ENCODE measurements at places on chromosomes 2 and 18. TPM values are rescaled to one million over a fixed set of nuclear protein-coding genes. Genes with fewer than 3 reads are reported as not detected.

Gene TGFA
- total RNA-seq: 0.86 TPM

Gene VWA3B
- total RNA-seq: not detected

Gene FLACC1
- 4.9 TPM for total RNA-seq

Gene OTOF
- 58.0 TPM for total RNA-seq

Gene SGPP2
- total RNA-seq: 0.89 TPM

Gene CNNM4
- total RNA-seq: 6.9 TPM

Gene MPP4
- not detected for total RNA-seq

Gene CCDC74B
- 1.5 TPM for total RNA-seq

Gene RBM44
- 1.2 TPM for total RNA-seq

Gene RABL2A
- total RNA-seq: 27.4 TPM

Gene INHA
- total RNA-seq: not detected

GRCh38 chr2:43111788-43112554 lies 114.4 kb downstream of the ZFP36L2 start:
- no peak overlapping the region for H3K27ac ChIP-seq
- H3K4me1 ChIP-seq: peaks cover 2% of the 10 kb centered on the region
- H3K36me3 ChIP-seq: peaks cover 16% of the 10 kb centered on the region

- peaks cover 8% of the 10 kb centered on the region for H3K27me3 ChIP-seq
- no peaks in the 10 kb centered on the region for H3K4me1 ChIP-seq
- no peak overlapping the region for H3K4me3 ChIP-seq
- no peak for DNase-seq
- H3K27ac ChIP-seq: no peak overlapping the region
Observed at GRCh38 chr2:196500686-196501431, 138.7 kb upstream of the CCDC150 start.

DNA sequence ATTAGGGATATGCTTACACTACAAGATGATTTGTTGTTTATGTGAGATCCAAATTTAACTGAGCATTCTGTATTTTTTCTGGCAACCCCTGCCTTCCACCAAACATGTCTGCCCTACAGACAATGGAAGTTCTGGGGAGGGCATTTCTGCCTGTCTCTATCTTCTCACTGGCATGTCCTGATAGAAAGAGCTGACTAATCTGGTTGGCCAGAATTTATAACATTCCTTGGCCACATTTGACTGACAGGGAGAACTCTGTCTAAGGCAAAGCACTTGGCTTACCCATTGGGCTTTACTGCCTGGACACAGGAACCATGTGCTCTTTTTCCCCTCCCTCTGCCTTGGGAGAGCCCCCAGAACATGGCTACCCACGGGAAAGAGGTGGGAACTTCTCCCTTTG lies 70.6 kb upstream of the TMEM178A start:
- H3K4me3 ChIP-seq: no peak overlapping the region
- H3K36me3 ChIP-seq: no peaks in the 10 kb centered on the region

GRCh38 chr2:104599787-104600510 lies 254.0 kb upstream of the POU3F3 start:
- DNase-seq: no peak
- H3K36me3 ChIP-seq: no peaks in the 10 kb centered on the region
- H3K27ac ChIP-seq: no peak overlapping the region
- H3K4me3 ChIP-seq: no peak overlapping the region
- no peaks in the 10 kb centered on the region for H3K4me1 ChIP-seq

- H3K4me1 ChIP-seq: no peaks in the 10 kb centered on the region
- H3K27me3 ChIP-seq: peaks cover 15% of the 10 kb centered on the region
- no peaks in the 10 kb centered on the region for H3K36me3 ChIP-seq
- DNase-seq: no peak
- H3K4me3 ChIP-seq: no peak overlapping the region
Observed at GRCh38 chr2:240914645-240915525, 8.7 kb downstream of the CROCC2 start.

- H3K27ac ChIP-seq: no peak overlapping the region
- H3K36me3 ChIP-seq: peaks cover 45% of the 10 kb centered on the region
- DNase-seq: peak; percentile 29
- H3K4me3 ChIP-seq: no peak overlapping the region
- peaks cover 21% of the 10 kb centered on the region for H3K4me1 ChIP-seq
Observed at GRCh38 chr18:79917169-79917852, 34.1 kb downstream of the SLC66A2 start.

GRCh38 chr2:45899926-45900325 lies 248.5 kb downstream of the PRKCE start:
- no peak for DNase-seq
- H3K4me1 ChIP-seq: peaks cover 2% of the 10 kb centered on the region
- no peak overlapping the region for H3K27ac ChIP-seq
- no peaks in the 10 kb centered on the region for H3K36me3 ChIP-seq
- H3K4me3 ChIP-seq: no peak overlapping the region
- no peaks in the 10 kb centered on the region for H3K27me3 ChIP-seq

DNA sequence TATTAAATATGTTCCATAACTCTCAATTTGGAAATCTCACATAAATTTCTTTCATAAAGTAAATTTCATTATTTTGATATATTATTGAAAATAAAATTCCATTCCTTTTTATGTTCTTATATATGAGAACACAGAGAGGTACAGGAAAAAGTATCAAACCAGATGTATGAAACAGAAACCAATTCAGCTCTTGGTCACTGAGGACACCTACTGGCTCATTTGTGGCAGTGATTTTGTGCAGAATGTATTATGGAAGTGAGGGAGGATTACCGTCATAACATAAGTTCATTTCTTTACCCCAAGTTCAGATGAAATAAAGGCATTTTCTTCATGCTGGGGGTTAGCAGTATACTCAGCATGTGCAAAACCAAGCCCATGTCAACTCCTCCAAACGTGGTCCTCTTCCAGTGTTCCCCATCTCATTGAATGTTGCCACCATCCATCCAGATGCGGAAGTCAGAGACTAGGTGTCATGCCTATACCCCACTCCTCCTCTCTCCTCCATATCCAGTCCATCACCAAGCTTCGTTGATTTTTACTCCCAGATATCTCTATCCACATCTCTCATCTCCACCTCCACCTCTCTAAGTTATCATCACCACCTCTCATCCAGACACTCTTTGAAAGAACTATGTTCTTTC lies 41.7 kb upstream of the MALL start:
- H3K27me3 ChIP-seq: no peaks in the 10 kb centered on the region
- peaks cover 9% of the 10 kb centered on the region for H3K36me3 ChIP-seq
- H3K4me3 ChIP-seq: no peak overlapping the region

DNA sequence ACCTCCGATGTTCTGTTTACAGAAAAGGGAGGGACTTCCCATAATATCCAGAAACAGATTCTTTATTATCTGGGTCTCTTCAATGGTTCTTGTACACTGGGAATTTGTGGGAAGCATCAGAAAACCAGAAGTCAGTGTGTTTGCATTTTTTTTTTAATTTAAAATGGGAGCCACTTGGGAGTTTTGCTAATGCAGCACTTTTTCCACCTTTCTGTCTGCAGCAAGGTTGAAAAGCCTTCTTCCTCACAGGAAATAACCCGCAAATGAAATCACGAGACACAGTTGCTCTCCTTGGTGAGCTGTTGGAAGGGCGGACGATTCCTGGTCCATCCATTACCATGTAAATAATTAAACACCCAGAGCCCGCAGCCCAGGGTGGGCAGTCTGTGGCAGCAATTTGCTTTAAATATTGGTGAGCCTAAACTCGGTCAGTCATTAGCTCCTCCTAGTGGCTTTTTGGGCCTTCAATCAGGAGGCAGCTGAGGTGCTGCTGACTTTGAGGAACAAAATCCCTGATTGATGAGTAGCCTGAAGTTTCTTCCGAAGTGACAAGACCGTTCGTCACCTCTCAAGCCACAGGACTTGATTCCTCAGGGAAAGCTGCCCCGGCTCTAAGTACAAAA lies 471.5 kb downstream of the EPHA4 start:
- no peak overlapping the region for H3K27ac ChIP-seq
- no peak overlapping the region for H3K4me3 ChIP-seq
- no peaks in the 10 kb centered on the region for H3K27me3 ChIP-seq
- DNase-seq: no peak
- no peaks in the 10 kb centered on the region for H3K36me3 ChIP-seq

GRCh38 chr2:121884511-121884921 lies 129.1 kb downstream of the TSN start:
- DNase-seq: no peak
- H3K27me3 ChIP-seq: peaks cover 8% of the 10 kb centered on the region
- H3K27ac ChIP-seq: no peak overlapping the region
- no peaks in the 10 kb centered on the region for H3K36me3 ChIP-seq

- H3K27ac ChIP-seq: no peak overlapping the region
- no peaks in the 10 kb centered on the region for H3K4me1 ChIP-seq
- no peaks in the 10 kb centered on the region for H3K27me3 ChIP-seq
- no peaks in the 10 kb centered on the region for H3K36me3 ChIP-seq
- no peak for DNase-seq
- no peak overlapping the region for H3K4me3 ChIP-seq
Observed at GRCh38 chr2:17362956-17363355, 155.3 kb downstream of the RAD51AP2 start.

DNA sequence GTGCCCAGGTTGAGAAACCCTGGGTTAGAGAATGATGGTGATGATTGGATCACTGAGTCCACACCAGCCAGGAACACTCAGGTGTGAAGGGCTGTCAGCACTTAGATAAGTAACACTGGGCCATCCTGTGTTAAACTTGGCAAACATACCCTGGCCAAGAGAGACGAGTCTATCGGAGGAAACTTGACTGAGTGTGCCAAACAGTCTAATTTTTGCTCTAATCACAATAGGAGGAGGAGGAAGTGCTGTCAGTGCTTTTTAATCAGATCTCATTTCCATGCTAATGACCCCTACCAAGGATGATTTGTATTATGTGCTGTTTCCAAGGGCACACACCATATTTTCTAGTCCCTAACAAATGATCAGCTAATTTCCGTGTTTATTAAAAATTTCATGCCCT lies 63.8 kb upstream of the SEC11C start:
- H3K4me1 ChIP-seq: no peaks in the 10 kb centered on the region
- DNase-seq: no peak

GRCh38 chr18:25229081-25229480 lies 122.9 kb downstream of the ZNF521 start:
- no peak overlapping the region for H3K27ac ChIP-seq
- H3K36me3 ChIP-seq: no peaks in the 10 kb centered on the region
- H3K4me3 ChIP-seq: no peak overlapping the region
- DNase-seq: no peak

DNA sequence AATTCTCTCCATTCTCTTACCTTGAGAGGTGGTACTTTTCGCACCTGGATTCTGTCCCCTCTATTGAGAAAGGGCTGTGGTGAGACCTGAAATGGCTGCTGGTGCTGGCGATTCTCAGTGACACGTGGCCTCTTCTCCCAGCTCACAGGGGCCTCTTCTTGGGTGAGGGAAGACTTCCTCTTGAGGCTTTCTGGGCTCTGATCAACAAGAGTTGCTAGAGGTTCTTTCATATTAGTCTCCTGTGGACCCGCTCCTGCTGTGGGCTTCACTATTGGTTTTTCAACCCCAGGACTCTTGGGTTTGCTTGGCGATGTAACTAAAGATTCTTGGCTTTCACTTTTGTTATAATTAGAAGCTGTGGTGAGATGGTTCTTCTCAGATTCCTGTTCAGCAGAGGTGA lies 76.3 kb upstream of the DTNB start:
- H3K27me3 ChIP-seq: no peaks in the 10 kb centered on the region
- H3K27ac ChIP-seq: peak overlapping the region; percentile 86
- H3K4me3 ChIP-seq: peak overlapping the region; percentile 44
- peaks cover 49% of the 10 kb centered on the region for H3K36me3 ChIP-seq
- no peak for DNase-seq

GRCh38 chr18:7084080-7085065 lies 33.2 kb downstream of the LAMA1 start:
- no peak overlapping the region for H3K4me3 ChIP-seq
- no peaks in the 10 kb centered on the region for H3K4me1 ChIP-seq
- no peaks in the 10 kb centered on the region for H3K27me3 ChIP-seq
- no peak overlapping the region for H3K27ac ChIP-seq
- no peak for DNase-seq

GRCh38 chr2:30236591-30237238 lies 5.4 kb downstream of the LBH start:
- peaks cover 48% of the 10 kb centered on the region for H3K36me3 ChIP-seq
- no peaks in the 10 kb centered on the region for H3K27me3 ChIP-seq
- no peak for DNase-seq
- H3K4me3 ChIP-seq: peak overlapping the region; percentile 79
- peak overlapping the region; percentile 92 for H3K27ac ChIP-seq

DNA sequence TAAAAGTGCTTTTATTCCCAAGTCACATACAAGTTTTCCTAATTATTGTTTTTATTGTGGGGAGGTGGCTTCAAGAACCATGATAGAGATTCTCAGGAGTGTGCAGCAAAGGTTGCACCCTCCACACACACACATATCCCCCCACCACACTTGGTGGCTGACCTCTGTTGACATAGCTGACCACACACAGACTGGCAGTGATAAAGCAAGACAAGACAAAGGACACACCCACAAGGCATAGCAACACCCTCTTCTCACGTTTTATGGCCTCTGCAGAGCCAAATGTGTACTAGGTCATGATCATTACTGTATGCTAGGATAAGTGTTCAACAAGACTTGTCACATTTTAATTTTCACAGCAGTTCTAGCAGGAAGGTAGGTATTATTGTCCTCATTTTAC lies 143.0 kb upstream of the EPC2 start:
- DNase-seq: no peak
- H3K4me3 ChIP-seq: no peak overlapping the region
- peaks cover under 1% of the 10 kb centered on the region for H3K4me1 ChIP-seq
- peaks cover 2% of the 10 kb centered on the region for H3K27me3 ChIP-seq
- no peaks in the 10 kb centered on the region for H3K36me3 ChIP-seq
- H3K27ac ChIP-seq: no peak overlapping the region

- H3K36me3 ChIP-seq: no peaks in the 10 kb centered on the region
- no peak overlapping the region for H3K27ac ChIP-seq
- no peaks in the 10 kb centered on the region for H3K4me1 ChIP-seq
- peaks cover 9% of the 10 kb centered on the region for H3K27me3 ChIP-seq
Observed at GRCh38 chr2:120539937-120540718, 194.2 kb downstream of the INHBB start.

GRCh38 chr2:59018737-59019136 lies 777.6 kb upstream of the FANCL start:
- H3K27ac ChIP-seq: no peak overlapping the region
- no peak for DNase-seq
- no peaks in the 10 kb centered on the region for H3K27me3 ChIP-seq

- no peaks in the 10 kb centered on the region for H3K36me3 ChIP-seq
- no peak for DNase-seq
- peaks cover 2% of the 10 kb centered on the region for H3K4me1 ChIP-seq
Observed at GRCh38 chr2:101644842-101645383, 52.6 kb upstream of the MAP4K4 start.

- no peaks in the 10 kb centered on the region for H3K36me3 ChIP-seq
- no peak overlapping the region for H3K27ac ChIP-seq
- no peak for DNase-seq
- H3K27me3 ChIP-seq: peaks cover under 1% of the 10 kb centered on the region
Observed at GRCh38 chr2:205273148-205273547, 409.2 kb upstream of the NRP2 start.

GRCh38 chr2:227312579-227312978 lies 12.5 kb upstream of the MFF start:
- no peak overlapping the region for H3K4me3 ChIP-seq
- no peaks in the 10 kb centered on the region for H3K4me1 ChIP-seq
- DNase-seq: no peak
- H3K27ac ChIP-seq: no peak overlapping the region
- H3K36me3 ChIP-seq: no peaks in the 10 kb centered on the region

DNA sequence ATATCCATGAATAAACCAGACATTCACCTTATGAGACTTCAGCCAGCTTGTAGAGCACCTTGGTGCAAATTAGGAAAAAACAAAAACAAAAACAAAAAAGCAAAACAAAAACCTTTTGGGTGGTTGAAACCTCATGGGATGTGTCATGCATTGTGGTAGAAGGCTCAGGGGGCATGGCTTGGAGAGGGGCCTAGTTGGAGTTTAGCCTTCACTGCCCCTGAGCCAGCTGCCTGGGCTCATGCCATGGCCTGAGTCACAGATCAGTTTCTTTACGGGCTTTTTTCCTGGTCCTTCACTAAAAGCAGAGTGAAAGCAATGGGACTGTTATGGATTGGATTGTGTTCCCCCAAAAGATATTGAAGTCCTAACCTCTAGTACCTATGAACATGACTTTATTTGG lies 22.0 kb upstream of the DAPL1 start:
- H3K27ac ChIP-seq: no peak overlapping the region
- DNase-seq: no peak
- no peak overlapping the region for H3K4me3 ChIP-seq
